Urothelium cell line (cell line): ENCODE measurements at places on chromosomes 2 and 18.

DNA sequence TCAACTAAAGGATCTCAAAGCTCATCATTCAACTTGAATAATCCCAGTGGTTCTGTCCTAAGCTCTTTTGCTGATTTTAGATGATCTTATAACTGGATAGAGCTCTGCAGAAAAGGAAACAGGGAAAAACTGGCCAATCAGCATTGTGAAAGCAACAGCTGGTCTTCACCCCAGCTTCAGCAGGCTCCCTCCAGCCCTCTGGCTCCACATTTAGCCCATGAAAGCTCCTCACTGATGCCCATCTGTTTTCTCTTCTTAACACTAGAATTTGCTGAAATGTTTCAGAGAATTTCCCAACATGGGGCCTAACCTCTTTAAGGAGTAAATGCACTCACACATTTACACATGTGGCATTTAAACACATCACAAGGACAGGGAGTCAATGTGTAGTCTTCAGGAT is 223.3 kb downstream of the CNTNAP5 start:
- no peak for DNase-seq

DNA sequence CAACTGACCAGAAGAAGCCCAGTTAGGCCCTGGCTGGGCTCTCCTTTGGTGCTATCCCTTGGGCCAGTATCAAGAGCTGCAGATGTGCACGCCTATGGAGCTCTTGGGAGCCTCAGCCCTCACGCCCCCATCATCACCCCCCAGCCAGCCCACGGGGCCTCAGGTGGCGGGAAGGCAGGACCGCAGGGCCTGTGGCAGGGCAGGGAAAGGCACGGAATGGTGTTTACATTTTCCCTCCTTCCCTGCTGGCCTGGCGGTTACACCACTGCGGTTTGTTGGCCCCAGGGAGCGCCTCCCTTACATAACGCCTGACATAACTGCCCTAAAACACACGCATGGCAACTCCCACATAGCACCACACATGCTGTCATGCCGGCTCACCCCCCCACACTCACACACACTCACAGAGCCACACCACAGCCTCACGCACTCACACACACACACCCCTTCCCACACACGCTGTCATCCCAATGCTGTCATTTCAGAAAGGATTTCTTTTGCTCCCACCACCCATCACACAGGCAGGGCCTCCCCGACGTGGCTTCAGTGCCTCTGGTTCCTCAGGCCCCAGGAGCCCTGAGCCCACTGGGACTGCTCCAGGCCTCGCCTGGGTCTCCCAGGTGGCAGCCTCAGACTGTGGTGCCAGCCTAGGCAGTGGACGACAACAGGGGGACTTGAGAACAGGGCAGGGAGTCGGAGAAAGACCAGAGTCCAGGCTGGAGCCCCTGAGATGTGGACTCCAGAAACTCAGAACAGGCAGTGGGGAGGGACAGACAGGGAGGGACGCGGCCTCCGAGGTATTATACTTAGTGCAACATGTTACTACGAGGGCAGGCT is 15.7 kb downstream of the ZFP36L2 start:
- DNase-seq, result peak; percentile 43

DNA sequence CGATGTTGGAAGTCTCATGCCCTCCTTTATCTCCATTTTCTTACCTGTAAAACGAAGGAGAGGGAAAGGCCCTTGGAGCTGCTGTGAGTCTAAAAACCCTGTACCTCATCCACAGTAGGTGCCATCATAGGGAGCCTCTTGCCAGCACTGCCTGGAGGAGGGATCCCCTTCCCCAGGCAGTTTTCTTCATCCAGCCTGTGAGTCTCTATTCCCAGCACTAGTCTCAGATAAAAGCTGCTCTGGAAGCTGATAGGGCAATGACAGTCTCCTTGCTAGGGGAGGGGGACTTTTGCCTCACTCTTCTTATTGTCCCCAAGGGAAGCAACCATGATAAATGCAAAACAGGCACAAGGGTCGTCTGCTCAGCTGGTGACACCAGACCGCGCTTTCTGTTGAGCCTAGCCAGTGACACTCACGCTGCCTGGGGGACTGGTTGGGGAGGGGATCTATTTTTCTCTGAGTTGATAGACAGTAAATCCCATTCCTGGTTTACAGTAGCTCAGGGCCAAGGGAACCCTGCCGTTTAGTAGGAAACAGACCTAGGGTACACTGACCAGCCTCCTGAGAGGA is 139.5 kb upstream of the NABP1 start:
- no peak for DNase-seq

DNA sequence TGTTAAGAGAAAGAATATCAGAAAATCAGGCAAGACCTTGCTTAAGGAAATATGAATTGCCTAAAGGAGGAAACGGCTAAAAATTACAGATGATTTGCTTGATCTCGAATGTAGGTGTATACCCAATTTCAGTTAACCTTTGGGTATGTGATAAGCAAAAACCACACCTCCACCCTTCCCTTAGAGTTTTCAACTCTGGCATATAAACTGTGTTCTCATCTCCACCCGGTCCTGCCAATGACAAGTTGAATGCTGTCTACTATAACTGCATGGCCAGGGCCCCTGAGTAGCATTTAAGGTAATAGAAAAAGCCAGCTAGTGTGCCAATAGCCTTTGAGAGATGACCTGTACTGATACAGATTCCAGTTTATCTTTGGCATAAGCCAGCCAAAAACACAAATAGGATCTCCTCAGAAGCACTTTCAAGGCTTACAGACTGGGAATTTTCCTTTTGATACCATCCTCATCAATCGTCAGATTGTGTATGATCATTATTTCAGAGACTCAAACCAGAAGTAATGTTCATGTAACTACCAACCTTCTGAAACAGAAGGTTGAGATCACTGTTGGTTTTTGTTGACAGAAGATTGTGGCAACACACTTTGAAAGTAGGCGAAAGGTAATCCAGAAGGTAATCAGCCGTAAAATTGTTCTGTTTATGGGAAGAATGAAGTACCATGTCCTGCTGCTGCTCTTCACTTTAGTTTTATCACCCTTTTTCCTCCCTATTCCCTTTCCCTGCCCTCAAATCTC is 163.1 kb downstream of the GFPT1 start:
- no peak for DNase-seq

DNA sequence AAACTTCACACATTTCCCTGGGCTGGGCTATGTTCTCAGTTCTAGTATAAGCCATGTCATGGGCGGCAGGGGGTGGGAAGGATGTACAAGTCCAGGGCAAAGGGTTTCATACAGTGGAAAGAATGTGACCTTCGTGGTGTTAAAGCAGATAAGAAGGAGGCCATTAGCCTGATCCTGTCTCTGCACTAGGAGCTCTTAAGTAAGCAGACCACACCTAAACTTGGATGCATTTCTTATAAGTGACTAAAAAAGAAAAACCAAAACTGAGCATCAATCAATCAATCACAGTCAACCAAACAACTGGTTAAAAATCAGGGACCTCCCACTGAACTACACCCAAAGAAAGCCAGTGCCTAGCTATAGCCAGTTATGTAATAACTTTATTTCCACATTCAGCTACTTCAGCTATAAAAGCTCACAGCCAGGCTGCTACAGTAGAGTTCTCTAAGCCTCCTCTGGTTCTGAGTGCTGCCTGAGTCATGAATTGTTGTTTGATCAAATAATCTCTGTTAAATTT is 46.8 kb upstream of the RIOK3 start:
- no peak for DNase-seq

DNA sequence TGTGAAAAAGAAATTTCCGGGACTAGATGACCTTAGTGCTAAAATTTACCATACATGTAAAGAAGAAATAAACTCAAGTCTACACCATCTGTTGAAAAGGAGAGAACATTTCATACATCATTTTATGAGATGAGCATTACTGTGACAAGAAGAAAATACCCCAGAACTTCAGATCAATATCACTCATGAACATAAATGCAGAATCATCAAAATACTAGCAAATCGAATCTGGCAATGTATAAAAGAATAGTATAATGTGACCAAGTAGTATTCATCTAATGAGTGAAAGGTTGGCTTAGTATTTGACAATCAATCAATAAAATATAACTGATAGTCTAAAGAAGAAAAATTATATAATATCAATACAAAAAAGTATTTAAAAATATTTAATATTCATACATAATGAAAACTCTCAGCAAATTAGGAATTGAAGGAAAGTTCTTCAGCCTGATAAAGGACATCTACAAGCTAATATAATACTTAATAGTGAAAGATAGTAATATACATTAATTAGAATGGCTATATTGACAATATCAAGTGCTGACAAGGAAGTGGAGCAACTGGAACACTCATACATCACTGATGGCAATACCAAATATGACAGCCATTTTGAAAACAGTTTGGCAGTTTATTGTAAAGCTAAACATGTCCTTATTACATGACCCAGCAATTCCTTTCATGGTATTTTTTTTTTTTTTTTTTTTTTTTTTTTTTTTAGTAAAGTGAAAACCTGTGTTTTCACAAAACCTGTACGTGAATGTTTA is 231.4 kb upstream of the ZEB2 start:
- no peak for DNase-seq

- no peak for DNase-seq
Measured at GRCh38 chr2:113723411-113723810, 33.0 kb downstream of the SLC35F5 start.

DNA sequence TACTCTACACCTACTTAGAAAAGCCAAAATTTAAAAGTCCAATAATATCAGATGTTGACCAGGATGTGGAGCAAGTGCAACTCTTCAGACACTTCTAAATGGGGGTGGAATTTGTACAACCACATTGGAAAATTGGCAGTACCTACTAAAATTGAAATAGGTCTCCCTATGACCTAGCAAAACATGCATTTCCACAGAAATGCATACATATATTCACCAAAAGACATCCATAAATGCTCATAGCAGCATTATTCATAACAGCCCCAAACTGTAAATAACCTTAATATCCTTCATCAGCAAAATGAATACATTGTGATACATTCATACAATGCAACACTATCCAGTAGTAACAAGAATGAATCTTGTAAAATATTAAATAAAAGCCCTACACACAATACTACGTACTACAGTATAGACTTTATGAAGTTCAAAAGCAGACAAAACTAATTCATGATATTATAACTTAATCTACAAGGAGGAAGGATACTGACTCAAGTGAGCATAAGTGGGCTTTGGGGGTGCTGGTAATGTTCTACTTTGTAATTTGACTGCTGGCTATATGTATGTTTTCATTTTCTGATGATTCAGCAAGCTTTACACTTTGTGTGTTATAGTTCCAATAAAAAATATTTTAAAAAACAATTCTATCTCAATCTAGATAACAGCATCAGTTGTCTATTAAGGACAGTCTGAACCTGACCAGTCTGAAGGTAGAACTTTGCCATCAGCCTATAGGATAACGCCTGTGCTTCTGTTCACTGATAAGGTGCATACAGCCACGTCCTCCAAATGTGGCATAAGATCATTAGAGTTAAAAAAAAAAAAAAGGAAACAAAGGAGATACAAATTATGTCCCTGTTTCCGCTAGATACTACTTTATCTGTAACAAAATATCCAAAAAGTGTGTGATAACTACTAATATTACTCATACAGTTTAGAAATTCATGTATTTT is 6.6 kb upstream of the TNFRSF11A start:
- no peak for DNase-seq

DNA sequence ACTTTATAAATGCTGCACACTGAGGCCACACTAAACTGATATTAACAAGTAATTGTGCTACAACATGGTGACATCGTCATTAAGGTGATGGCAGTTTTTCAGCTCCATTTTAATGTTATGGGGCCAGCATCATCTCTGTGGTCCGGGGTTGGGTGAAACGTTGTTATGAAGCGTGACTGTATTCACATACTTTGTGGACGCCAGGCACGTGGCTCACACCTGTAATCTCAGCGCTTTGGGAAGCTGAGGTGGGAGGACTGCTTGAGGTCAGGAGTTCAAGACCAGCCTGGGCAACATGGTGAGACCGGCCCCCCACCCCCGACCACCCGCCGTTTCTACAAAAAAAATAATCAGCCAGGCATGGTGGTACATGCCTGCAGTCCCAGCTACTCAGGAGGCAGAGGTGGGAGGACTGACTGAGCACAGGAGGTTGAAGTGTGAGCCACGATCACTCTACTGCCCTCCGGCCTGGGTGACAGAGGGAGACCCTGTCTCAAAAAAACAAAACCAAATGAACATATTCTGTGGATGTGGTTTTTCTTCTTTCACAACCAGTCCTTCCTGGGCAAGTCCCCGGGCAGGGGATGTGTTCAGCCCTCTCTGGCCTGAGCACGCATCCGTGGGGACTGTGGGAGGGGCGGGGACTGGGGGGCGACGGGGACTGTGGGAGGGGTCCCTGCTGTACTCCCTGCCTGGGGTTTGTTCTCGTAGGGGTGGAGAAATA is 12.9 kb upstream of the GAL3ST2 start:
- DNase-seq, result no peak

DNA sequence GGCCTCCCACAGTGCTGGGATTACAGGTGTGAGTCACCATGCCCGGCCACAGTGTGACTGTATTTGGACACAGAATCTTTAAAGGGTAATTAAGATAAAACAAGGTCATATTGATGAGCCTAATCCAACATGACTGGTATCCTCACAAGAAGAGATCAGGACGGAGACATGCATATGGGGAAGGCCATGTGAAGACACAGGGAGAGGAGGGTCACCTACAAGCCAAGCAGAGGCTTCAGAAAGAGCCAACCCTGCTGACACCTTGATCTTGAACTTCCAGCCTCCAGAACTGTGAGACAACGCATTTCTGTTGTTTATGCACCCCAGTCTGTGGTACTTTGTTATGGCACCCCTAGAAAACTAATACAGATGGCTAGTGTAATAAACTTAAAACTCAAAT is 72.4 kb downstream of the REV1 start:
- DNase-seq, result no peak

GRCh38 chr2:12432985-12433625 is 283.6 kb upstream of the TRIB2 start:
- no peak for DNase-seq

- DNase-seq, result no peak
Measured at GRCh38 chr2:203599509-203599908, 64.4 kb upstream of the RAPH1 start.

DNA sequence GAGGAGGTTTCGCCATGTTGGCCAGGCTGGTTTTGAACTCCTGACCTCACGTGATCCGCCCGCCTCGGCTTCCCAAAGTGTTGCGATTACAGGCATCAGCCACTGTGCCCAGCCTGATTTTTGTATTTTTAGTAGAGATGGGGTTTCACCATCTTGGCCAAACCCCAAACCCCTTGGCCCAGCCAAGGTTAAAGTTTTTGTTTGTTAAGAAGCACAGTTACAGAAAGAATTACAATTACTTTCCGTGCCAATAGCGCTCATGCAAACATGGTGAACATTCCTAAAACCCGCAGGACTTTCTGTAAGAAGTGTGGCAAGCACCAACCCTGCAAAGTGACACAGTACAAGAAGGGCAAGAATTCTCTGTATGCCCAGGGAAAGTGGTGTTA is 26.1 kb downstream of the ITSN2 start:
- no peak for DNase-seq

DNA sequence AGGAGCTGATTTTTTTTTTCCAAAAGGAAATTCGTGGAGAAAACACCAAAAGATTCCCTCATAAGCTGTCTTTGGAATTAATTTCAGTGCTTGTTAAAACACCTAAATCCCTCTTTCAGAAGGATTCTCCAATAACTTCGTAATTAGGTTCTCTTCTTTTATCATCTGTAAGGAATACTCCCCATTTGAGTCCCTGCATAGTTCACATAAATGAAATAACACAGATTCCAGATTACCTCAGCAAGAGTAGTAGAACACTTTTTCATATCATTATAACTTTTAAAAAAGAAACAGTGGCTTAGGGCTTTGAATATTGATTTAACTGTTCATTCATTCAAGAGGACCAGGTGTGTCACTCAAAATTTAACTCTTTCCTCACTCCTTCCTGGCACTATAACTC is 55.5 kb downstream of the ARHGAP28 start:
- DNase-seq, result no peak
